ENCODE measurements at places on chromosomes 5 and 9.

DNA sequence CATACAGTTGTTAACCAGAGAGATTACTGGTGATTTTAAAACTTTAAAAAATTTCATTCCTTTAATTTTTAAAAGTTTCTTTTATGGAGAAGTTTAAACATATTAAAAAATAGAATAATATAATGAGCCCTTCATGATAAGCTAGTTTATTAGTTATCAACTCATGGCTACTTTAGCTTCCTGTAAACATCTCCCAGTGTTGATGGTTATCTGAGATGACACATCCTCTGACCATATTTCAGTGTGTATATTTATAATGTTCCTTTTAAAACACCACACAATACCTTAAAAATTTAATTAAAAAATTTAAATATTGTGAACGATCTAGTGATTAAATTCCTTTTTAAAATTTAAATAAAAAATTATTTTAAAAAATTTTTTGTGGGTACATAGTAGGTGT lies 74.1 kb downstream of the IPO11 start:
- no peak for DNase-seq

DNA sequence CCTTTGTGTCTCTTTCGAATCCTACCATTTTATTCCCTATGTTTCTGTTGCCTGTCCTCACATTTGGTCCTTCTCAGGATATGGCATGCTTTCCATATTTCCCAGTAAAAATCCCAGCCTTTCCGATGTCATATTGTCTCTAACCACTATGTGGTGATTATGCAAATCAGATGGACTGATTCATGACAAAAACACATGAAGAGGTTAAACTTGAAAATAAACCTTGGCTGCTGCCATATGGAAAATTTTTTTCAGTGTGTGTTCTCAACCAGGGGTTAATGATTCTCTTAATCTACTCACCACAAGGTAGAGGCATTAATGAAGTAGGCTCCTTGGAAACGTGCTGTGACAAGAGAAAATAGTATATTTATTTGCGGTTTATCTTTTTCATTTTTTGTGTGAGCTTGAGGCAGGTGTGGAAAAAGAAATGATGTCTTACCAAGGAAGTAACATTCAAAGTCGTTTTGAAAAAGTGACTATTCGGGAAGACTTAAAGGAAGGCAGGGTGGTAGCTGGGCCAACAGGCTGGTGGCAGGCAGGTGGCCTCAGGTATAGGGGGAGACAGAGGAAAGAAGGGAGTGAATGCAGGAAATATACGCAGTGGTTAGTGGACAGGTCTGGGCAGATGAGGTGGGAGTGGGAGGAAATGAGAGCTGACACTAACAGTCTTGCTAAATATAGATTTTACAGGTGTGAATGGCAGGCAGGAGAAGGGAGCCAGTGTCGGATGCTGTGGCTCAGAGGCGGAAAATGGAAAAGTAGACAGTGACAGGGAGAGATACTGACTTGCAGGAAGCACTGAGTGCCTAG lies 46.2 kb downstream of the DMRT2 start:
- no peak for DNase-seq

- no peak for DNase-seq
These were observed 66.8 kb upstream of the ABL1 start for GRCh38 chr9:130768265-130768664.

DNA sequence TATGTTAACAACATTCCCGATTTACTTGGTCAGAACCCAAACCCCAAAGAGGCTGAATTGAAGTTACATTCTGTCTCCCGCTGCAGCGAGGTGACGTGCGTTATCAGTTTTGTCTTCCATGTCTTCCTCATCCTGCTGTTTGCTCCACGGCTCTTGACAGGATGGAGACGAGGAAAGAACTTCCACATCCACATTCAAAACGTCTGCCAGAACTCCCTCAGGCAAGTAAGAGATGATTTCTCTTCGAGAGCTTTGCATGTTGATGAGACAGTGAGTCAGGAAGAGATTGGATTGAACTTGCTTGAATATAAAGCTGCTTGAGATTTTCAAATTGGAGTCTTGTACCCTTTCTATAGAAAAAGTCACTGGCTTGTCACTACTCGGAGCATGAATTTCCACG lies 242.6 kb downstream of the AUH start:
- DNase-seq = no peak

GRCh38 chr5:56829137-56829908 lies 14.0 kb downstream of the MAP3K1 start:
- no peak for DNase-seq

- no peak for DNase-seq
These were observed 29.8 kb downstream of the JAKMIP2 start for GRCh38 chr5:147752666-147753290.

DNA sequence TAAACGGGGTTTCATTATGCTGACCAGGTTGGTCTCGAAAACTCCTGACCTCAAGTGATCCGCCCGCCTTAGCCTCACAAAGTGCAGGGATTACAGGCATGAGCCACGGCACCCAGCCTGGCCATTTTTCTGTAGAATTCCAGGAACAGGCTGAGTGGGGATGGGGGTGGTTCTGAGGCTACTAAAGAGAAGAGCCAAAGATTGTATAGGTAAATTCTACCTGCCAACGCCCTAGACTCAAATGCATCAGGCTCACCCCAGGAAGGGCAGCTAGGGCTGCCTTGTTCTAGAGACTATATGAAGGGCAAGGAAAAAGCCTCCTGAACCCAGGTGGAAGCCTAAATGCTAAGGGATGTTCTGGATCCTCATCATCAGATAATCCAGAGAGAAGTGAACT lies 1.6 kb upstream of the C5orf52 start:
- DNase-seq = no peak

- DNase-seq = no peak
These were observed 26.3 kb downstream of the GOLGA2 start for GRCh38 chr9:128249558-128249907.

DNA sequence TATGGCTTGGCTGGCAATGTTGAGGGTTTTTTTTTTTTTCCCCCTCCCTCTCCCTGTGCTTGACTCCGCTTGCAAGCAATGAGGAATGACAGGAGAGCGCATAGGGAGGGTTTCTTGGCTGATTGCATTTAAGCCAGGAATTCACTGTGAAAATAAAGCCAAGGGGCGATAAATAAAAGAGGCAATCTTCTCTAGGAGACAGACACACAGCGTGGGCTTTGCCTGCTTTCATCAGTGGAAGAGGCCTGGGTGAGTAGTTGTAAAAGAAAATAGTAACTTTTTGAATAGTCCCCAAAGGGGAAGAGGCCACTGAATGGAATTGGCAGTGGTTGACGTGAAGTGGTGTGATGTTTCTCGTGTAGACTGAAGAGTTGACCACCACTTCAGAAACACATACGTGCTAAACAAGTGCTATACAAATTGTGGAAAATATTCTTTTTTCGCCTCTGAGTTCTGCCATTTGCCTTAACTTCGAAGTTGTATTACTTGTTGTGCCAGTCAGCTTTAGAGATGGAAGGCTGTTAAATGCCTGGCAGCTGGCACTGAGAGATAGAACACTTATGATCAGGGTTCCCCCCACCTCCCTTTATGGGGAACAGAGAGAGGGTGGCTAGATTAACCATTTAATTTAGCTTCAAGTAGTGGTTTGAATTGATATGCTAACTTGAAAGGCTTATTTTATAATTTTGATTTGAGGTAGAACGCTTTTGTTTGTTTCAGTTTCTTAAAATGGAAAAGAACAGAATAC lies 3.0 kb downstream of the ZSWIM6 start:
- no peak for DNase-seq

GRCh38 chr9:106059886-106060285 lies 365.5 kb downstream of the TMEM38B start:
- no peak for DNase-seq

- DNase-seq = no peak
These were observed 141.5 kb upstream of the GAS1 start for GRCh38 chr9:87088621-87089365.

GRCh38 chr5:127053049-127053448 lies 20.3 kb downstream of the C5orf63 start:
- no peak for DNase-seq

DNA sequence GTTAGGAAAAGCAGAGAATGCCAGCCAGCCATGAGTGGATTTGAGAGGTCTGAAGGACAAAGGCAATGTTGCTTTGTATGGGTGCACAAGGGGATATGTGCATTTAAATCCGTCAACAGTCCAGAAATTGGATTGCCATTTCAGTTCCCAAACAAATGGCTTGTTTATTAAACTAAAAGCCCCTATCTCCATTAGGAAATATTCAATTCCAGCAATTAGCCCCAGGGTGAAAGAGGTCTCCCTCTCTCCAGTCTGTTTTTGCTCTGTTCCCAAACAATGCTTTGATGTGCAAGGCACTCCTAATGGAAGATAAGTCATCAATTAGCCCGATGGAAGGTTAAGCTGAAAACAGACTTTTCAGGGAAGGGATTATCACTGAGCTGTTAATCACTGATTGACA lies 101.3 kb downstream of the C9orf152 start:
- no peak for DNase-seq

DNA sequence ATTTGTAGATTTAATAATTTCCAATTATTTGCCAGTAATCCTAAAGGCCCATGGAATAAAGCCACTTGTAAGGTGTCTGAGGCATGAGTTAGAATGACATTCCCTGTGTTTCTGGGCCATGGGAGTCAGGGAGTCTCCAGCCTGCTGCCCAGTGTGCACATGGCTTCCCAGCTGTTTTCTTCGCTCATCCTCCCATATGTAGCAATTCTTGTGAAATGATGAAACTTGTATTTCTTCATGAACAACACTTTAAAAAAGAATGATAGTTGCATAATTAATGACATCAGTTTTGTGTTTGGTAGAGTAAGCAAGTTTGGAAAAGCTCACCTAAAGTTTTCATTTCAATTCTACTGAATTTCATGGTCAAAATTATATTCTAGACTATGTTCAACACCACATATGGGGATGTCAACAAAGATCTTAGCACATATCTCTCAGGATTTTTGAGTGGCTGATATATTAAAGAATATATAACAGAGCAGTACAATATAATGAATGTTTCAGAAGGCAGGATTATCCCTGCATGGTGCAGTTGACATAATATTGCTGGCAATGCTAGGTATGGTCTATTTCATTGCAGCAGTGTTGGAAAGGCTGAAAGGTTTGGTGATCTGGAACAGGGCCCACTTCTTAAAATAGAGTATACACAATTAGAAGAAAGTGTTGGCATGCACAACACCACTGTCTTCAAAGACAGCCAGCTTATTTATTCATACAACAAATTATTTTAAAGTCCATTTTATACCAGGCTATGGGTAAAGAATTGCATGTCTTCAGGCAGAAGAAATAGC lies 44.7 kb downstream of the GRIN3A start:
- no peak for DNase-seq

- DNase-seq = no peak
These were observed 69.8 kb downstream of the ICE1 start for GRCh38 chr5:5492087-5492933.

DNA sequence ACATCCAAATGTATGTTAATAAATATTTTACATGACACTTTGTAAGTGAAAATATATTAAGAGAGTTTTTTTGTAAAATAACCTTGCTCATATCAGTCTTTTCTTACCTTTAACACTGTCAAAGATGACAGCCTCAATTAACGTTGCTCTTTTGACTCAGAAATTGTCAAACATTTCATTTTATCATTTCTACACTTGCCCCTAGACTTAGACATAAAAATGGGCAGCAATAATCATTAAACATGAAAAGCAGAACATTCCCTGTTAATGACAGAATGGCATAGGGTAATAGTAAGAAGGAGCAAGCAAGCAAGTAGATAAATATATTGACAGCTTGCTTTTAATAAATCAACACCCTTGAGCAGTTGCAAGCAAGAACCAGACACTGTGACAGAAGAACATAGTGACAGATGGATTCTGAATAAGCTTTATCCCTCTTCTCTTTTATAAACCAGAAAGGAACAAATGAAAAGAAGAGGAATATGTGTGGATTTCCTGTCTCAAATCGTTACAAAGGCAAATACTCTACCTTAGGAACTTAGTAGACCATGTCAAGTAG lies 796.0 kb upstream of the CHD1 start:
- no peak for DNase-seq

DNA sequence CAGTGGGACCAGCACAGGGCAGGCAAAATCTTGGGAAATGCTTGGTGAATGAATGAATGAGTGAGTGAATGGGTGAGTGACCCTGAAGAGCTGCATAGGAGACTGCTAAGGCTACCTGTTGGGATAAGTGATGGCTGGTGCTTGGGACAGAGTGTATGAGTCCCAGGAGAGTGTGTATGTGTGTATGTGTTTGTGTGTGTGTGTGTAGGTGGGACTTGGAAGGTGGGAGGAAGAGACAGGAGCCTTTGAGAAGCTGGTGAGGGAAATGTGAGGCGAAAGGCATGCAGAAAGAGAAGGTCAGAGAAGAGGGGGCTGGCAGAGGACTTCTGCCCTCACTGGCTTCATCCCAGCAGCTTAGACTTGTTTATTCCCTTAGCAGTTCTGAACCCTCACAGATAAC lies 33.3 kb upstream of the FOXE1 start:
- no peak for DNase-seq

DNA sequence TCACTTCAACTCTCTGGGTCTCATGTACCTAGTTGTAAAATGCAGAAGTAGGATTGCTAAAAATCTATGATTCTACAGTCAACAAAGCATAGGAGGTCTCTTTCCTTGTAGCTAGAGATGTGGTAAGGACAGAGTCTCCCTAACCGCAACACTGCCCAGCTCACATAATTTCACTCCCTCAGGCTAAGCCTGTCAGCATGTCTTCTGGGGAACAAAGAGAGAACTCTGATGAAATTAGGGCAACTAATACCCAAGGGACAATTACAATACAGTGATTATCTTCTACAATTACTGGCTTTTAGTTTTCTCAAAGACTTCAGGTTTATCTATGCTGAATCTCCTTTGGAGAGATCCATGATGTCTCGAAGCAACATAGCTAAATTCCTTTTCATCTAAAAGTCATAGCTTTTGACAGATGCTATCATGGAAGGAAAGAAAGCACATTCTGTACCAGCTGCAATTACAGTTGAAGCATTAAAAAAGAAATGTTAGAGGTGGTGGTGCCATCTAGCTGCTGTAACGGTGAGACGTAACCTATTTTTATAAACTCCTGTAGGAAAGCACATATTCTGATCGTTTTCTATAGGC lies 141.1 kb upstream of the TARS1 start:
- no peak for DNase-seq

GRCh38 chr5:69074664-69075521 lies 18.9 kb upstream of the SLC30A5 start:
- DNase-seq = no peak

DNA sequence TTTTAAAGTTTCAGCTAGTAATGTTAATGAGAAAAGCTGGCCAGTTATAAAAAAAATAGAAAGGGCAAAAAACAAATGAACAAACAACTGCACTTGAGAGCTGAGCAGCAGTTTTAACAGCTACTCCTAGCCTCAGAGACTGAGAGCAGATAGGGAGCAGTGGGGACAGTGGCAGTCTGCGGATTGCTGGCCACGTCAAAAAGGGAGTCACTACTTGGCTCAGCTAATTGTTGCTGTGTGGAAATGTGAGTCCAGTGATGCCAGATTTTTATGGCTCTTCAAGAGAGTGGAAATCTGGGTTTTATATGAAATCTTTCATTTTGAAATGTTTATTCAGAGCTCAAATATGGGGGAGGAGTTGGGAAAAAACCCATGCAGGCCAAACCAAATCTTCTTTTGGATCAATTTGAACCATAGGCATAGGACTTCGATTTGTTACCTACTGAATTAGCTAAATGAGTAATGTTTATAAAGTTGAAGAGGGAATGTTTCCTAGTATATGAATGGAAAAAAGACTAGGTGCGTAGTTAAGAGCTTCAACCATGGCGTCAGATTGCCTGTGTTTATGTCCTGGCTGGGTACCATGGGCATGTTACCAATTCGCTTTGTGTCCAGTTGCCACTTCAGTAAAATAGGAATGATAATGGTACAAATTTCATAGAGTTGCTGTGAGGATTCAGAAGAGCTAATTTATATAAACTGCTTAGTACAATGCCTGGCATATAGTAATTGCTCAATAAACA lies 102.1 kb downstream of the PAM start:
- DNase-seq = no peak

- no peak for DNase-seq
These were observed 829.0 kb downstream of the DNAH5 start for GRCh38 chr5:13115476-13115875.

Measured in NCI-H187 (cell line).